Foreskin fibroblast (primary cell): ENCODE measurements at places on chromosomes 16 and 17.
A peak's percentile ranks its signal among the peaks of the same experiment; 100 is the strongest.

DNA sequence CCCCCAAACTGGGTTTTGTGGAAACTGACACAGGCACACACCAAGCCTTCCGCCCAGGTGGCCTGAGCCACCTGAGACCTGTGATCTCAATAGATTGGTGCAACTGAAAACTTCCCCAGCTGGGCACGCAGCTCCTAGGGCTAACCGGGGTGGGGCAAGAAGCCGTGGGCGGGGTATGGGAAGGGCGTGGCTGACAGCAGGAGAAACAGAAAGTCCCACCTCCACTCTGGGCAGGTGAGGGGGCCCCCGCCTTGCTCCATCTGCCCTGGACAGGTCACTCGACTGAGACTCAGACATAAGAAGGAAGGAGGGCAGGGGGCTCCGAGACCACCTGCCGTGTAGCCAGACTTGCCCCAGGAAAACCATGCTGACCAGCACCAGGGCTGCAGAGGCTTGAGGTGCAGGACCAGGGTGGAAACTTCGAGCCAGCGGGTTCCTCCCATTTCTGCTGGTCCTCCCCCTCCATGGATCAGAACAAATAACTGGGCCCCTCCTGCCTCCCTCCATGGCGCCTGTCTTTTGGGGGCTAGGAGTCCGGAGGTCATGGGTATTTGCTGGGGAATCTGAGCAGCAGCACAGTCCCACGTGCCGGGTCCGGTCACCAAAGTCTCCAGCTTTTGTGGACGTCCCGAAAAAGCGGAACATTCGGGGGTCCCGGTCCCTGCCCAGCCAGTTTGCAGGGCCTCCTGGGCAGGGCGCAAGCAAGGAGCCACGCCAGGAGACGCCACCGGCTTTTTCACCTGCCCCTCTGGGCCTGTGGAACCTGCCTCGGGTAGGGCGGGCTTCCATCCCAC lies 1.3 kb downstream of the TIMP2 start:
- DNase-seq: peak; percentile 59

DNA sequence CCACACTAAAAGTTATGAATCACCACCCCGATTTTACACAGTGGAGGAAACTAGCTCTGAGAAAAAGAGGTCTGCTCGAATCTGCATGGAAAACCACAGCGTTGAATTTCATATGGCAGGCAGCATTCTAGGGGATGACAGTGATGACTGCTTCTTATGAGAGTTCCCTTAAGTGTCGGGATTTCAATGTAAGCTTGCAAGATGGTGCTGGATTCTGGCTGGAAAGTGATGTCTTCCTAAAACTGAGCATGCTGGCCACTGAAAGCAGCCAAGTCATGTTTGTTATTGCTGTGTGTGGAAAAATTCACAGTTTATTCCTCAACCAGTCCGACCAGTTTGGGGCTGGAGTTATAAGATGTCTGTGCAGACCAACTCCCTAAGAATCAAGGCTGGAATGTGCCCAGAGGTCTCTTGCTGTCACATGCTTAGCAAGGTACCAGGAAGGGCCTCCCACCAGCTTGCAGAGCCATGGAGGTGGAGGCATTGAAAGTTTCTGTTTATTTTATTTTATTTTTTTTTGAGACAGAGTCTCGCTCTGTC lies 37.2 kb upstream of the GAN start:
- no peak for DNase-seq

DNA sequence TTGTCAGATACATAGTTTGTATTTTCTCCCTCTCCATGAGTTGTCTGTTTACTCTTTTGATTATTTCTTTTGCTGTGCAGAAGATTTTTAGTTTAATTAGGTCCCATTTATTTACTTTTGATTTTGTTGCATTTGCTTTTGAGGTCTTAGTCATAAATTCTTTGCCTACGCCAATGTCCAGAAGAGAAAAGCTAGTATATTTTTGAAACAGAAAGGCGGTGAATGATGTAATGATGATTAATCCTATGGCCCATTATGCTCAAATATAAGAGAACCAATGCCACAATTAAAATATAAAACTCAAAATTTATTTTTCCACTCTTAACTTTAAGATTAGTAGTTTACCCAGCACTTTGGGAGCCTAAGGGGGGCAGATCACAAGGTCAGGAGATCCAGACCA lies 59.8 kb upstream of the SMIM36 start:
- no peak for DNase-seq

GRCh38 chr17:73875346-73875745 lies 231.1 kb upstream of the SDK2 start:
- DNase-seq: no peak

GRCh38 chr16:19481296-19481695 lies 40.6 kb downstream of the GDE1 start:
- no peak for DNase-seq

DNA sequence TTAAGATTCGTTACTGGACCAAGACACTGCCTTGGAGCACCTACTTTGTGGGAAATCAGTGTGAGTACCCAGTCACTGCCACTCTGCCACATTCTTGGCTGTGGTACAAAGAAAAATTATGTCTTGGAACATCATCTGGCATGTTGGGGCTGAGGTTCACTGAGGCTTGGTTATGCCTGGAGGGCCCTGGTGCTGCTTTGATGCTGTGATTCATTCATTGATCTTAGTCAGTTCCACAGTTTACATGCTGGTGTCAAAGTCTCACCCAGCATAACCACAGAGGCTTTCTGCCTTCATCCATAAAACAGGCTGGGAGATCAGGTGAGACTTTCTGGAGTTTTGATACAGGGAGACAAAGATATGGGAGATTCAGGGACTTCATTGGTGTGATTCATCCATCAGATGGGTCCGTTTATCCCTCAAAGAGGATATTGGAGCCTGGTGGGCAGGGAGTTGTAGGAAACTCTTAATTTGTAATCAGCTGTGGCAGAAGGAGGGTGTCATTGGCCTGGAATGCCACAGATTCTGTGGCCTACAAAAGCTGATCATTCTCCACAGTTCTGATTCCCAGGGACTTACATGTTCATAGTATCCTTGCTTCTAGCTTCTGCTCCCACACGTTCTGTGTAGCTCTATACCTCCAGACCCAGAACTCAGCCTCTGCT lies 322.5 kb downstream of the PMP22 start:
- peak; percentile 24 for DNase-seq

DNA sequence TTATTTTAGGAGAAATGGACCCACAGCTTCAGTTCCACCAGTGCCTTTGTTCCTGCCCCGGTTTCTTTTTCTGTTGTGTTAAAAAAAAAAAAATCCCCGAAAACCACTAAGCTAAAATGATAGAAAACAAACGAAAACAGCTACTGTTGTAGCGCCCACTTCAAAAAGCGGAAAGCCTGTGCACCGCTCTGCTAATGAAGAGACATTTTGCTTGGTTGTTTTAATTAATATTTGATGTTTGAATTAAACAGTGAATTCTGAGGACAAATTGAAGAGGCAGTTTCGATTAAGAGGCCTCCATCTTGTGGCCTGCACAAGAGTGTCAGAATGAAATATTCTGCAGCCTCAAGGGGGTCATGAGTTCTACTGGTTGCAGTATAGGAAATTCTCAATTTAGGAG lies 186.7 kb downstream of the RPTOR start:
- no peak for DNase-seq

GRCh38 chr17:46974086-46974485 lies 5.0 kb downstream of the RPRML start:
- no peak for DNase-seq

GRCh38 chr17:69608141-69608540 lies 193.6 kb downstream of the MAP2K6 start:
- DNase-seq: no peak
